ENCODE measurements at places on chromosomes 1 and 21. TPM values are rescaled to one million over a fixed set of nuclear protein-coding genes. Genes with fewer than 3 reads are reported as not detected.

The HPCAL4 gene
- 2.2 TPM for total RNA-seq

The PWP2 gene
- 14.5 TPM for total RNA-seq

The NBPF26 gene
- 15.9 TPM for total RNA-seq

The CD84 gene
- 13.5 TPM for total RNA-seq

The OR2M3 gene
- not detected for total RNA-seq

DNA sequence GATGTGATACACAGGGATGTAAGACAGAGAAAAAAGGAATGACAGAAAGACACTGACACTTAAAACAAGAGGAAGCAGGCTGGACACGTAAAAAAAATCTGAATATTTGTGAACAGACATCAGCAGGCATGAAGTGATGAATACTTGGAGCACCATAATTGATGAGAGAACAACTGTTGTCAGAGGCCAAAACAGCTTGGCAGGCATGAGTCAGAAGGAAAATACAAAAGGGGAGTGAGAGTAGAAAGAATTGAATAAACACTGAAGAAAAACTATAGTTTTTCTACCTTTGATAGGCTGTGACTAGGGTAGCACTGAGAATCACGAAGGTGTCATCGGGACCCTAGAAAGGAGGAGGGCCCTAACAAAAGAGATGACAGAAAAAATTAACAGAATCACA is 21.6 kb upstream of the GUCA2A start:
- peak overlapping the region; percentile 1 for H3K27ac ChIP-seq
- H3K36me3 ChIP-seq = peaks cover 12% of the 10 kb centered on the region
- no peak for DNase-seq
- H3K4me1 ChIP-seq = peaks cover 5% of the 10 kb centered on the region
- no peak overlapping the region for H3K4me3 ChIP-seq

- DNase-seq = no peak
- H3K36me3 ChIP-seq = no peaks in the 10 kb centered on the region
- peaks cover 3% of the 10 kb centered on the region for H3K27me3 ChIP-seq
- no peaks in the 10 kb centered on the region for H3K4me1 ChIP-seq
- no peak overlapping the region for H3K4me3 ChIP-seq
These were observed 60.4 kb downstream of the ENAH start for GRCh38 chr1:225592362-225593025.

GRCh38 chr1:81512252-81513003 is 288.3 kb upstream of the ADGRL2 start:
- H3K36me3 ChIP-seq = no peaks in the 10 kb centered on the region
- H3K4me3 ChIP-seq = no peak overlapping the region
- H3K27me3 ChIP-seq = no peaks in the 10 kb centered on the region

DNA sequence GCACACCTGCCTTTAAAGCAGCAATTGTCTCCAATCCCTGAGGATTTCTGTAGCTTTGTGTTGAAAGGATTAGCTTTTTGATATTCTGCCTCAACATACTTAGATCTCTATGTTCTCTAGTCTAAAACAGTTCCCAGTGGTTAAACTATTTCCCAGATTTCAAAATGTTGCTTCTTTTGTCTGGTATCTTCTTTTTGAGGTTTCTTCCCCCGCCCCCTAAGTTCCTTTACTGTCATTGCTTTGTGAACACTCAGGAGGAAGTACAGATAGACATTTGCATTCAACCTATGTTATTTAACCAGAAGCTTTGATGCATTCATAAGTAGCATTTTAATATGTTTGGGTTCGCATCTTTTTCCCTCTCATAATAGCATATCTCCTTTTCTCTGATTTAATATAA is 33.5 kb downstream of the CYYR1 start:
- no peaks in the 10 kb centered on the region for H3K4me1 ChIP-seq
- H3K4me3 ChIP-seq = no peak overlapping the region
- H3K27me3 ChIP-seq = peaks cover 4% of the 10 kb centered on the region
- H3K27ac ChIP-seq = no peak overlapping the region

DNA sequence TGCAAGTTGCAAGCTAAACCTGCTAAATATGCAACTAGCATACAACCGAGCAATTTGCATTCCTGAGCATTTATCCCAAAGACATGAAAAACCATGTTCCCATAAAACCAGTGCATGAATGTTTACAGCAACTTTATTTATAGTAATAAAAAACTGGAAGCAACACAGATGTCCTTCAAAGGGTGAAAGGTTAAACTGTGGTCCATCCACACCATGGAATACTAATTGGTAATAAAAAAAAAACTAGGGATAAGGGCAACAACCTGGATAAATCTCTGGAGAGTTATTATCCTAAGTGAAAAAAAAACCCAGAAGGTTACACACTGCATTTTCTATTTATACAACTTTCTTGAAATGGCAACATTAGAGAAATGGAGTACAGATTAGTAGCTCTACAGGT is 474.1 kb downstream of the SMYD3 start:
- no peak overlapping the region for H3K4me3 ChIP-seq
- no peak for DNase-seq
- no peaks in the 10 kb centered on the region for H3K27me3 ChIP-seq
- H3K36me3 ChIP-seq = peaks cover 7% of the 10 kb centered on the region
- H3K4me1 ChIP-seq = peaks cover 7% of the 10 kb centered on the region

- H3K36me3 ChIP-seq = peaks cover 14% of the 10 kb centered on the region
- H3K4me3 ChIP-seq = no peak overlapping the region
- no peaks in the 10 kb centered on the region for H3K4me1 ChIP-seq
- no peak overlapping the region for H3K27ac ChIP-seq
These were observed 13.5 kb upstream of the PPP1R8 start for GRCh38 chr1:27816921-27817630.

GRCh38 chr1:150280138-150280707 is 2.1 kb upstream of the CIART start:
- peaks cover 27% of the 10 kb centered on the region for H3K4me1 ChIP-seq
- no peak overlapping the region for H3K4me3 ChIP-seq
- no peak for DNase-seq
- H3K36me3 ChIP-seq = peaks cover 7% of the 10 kb centered on the region

DNA sequence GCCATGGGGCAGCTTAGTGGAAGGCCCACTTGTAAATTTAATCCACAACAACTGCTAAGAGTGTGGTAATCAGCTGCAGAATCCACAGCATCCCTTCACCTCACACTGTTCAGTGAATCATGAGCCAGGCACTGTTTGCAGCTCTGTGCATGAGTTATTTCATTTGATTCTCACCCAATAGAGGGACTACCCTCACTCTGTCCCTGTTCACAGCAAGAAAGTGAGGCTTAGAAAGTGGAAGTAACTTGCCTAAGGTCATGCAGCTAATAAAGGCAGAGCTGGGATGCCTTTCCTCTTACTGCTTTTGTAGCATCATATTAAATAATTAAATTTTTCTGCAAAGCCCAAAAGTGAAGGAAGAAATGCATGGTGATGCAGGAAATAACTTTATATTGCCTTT is 346.5 kb upstream of the PLD5 start:
- no peak for DNase-seq
- H3K27ac ChIP-seq = no peak overlapping the region
- no peaks in the 10 kb centered on the region for H3K4me1 ChIP-seq
- no peak overlapping the region for H3K4me3 ChIP-seq

DNA sequence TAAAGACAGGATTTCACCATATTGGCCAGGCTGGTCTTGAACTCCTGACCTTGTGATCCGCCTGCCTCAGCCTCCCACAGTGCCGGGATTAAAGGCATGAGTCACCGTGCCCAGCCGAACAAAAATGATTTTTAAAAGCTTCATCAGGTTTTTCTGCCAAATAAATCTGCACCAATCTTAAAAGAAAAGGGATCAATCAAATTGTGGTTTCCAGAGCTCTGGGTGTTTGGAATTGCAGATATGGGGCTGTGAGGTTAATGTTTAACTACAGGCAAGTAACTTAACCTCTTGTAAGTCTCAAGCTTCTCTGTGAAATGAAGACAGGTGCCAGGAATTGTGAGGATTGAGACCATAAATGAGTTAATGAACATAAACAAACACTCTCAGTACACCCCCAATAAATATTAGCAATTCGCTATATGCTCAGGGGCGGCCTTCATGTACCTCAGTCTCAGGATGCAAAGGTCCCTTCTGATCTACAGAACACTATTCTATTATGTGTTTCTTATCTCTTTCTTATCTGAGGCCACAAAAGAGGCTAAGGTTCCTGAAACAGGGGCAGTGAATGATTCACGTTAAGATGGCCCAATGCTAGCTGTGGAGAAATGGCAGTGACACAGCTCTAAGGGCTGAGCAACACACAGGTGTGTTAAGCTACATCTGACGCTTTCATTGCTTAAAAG is 7.1 kb upstream of the GNPAT start:
- no peak overlapping the region for H3K27ac ChIP-seq
- DNase-seq = no peak
- peaks cover 31% of the 10 kb centered on the region for H3K36me3 ChIP-seq
- no peak overlapping the region for H3K4me3 ChIP-seq
- peaks cover 31% of the 10 kb centered on the region for H3K4me1 ChIP-seq
- H3K27me3 ChIP-seq = no peaks in the 10 kb centered on the region

- DNase-seq = no peak
- no peaks in the 10 kb centered on the region for H3K36me3 ChIP-seq
- H3K27ac ChIP-seq = no peak overlapping the region
- no peaks in the 10 kb centered on the region for H3K4me1 ChIP-seq
- H3K27me3 ChIP-seq = peaks cover 34% of the 10 kb centered on the region
These were observed 83.4 kb downstream of the SMYD2 start for GRCh38 chr1:214364386-214364785.

- no peak overlapping the region for H3K27ac ChIP-seq
- H3K36me3 ChIP-seq = no peaks in the 10 kb centered on the region
- peaks cover 3% of the 10 kb centered on the region for H3K27me3 ChIP-seq
- no peaks in the 10 kb centered on the region for H3K4me1 ChIP-seq
- DNase-seq = no peak
These were observed 16.9 kb upstream of the RC3H1 start for GRCh38 chr1:174039027-174039426.

GRCh38 chr1:231807541-231807940 is 181.0 kb downstream of the DISC1 start:
- H3K4me3 ChIP-seq = no peak overlapping the region
- no peak for DNase-seq
- no peak overlapping the region for H3K27ac ChIP-seq

DNA sequence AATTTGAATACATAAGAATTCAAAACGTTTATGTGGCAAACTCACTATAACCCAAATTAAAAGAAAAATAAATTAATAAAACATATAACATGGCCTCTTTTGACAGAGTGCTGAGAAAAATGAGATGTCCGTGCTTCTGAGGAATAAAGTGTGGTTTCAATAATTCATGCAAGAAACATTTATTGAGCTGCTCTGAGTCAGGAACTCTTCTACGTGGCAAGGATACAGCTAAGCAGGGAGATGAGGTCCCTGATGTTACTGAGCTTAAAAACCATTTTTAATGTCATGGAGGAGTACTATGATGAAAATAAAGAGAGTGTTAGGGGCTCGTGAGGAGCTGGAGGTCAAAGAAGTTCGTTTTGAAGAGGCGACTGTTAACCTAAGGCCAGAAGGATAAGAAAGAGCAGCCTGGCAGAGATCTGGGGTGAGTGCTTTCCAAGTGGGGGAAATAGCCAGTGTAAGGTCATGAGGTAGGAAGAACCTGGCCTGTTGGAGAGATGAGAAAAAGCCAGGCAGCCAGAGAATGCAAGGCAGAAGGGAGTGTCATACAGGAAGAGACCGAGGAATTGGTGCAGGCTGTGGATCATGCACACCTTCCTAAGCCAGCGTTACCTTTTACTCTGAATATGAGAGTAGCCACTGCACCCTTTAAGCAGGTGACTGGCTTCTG is 182.2 kb upstream of the DUSP10 start:
- H3K36me3 ChIP-seq = no peaks in the 10 kb centered on the region
- H3K27ac ChIP-seq = no peak overlapping the region
- no peaks in the 10 kb centered on the region for H3K4me1 ChIP-seq
- no peak overlapping the region for H3K4me3 ChIP-seq
- DNase-seq = no peak

GRCh38 chr1:231723146-231723545 is 96.6 kb downstream of the DISC1 start:
- no peaks in the 10 kb centered on the region for H3K36me3 ChIP-seq
- DNase-seq = no peak
- peaks cover 5% of the 10 kb centered on the region for H3K4me1 ChIP-seq
- H3K27ac ChIP-seq = no peak overlapping the region
- H3K27me3 ChIP-seq = no peaks in the 10 kb centered on the region
- H3K4me3 ChIP-seq = no peak overlapping the region

Measured in activated naive CD8-positive, alpha-beta T cell treated with anti-CD3 and anti-CD28 coated beads for 36 hours (primary cell).